HFFc6 (cell line): ENCODE measurements at places on chromosomes 3 and 15. TPM values are rescaled to one million over a fixed set of nuclear protein-coding genes. Genes with fewer than 3 reads are reported as not detected.

The RPL4 gene
- total RNA-seq = 2,759 to 2,947 TPM (median 2,843 TPM) in 3 replicates

GRCh38 chr15:63089260-63090043 is 32.2 kb upstream of the LACTB start:
- DNase-seq = peak; percentile 84

DNA sequence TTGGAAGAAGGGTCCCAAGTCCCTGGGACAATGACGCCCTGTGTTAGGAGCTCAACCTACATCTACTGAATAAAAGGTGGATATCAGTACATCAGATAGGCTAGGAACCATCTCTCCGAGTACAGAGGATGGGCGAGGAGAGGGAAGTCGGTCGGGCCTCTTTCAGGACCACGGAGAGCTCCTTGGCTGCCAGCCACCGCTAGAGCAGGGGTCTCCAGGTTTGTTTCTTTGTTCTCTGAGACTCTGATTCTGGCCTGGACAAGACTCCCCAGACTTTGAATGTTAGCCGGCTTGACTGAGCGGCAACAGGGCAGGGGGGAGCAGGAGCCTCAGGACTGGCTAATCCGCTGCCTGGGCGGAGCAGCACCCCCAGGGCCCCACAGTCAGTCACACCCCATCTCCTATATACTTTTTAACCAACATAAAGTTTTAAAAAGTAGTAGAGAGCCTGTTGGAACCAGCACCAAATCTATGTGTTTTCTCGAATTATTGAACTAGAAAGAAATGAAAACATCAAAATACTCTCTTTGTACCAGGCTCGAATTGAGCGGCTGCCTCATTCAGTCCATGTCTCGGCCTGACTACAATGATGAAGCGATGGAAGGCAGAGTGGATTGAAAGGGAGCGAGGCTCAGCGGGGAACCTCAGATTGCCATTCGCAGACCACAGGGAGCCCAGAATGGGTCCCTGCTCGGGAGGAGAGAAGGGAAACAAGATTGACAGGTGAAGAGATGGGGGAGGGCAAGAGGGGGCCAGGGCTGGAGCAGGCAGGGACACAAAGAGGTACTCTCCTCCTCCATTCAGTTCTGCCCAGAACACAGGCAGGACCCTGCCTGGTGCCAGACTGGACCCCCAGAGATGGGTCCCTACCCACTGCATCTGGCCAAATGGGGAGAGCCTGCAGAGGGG is 131.6 kb downstream of the TPRA1 start:
- DNase-seq = no peak

The ABI3BP gene
- 10.1 and 22.6 TPM in 2 replicates for total RNA-seq

DNA sequence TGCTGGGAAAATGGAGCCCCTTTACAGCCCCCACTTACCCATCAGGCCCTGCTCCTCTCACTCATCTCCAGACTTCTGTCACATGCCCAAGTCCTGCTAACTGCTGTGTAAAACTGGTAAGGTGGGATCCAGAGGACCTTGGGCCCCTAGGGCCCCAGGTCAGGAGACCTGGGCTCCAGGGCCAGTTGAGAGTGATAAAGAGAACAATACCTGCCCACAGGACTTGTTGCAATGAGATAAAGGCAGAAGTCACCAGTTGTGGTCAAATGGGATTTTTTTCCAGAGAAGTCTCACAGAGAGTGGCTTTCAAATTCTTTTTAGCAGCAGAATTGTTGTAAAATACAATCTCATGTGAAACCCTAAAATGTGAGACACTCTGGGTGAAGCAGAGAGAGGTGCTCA is 753 bp downstream of the FURIN start:
- no peak for DNase-seq

DNA sequence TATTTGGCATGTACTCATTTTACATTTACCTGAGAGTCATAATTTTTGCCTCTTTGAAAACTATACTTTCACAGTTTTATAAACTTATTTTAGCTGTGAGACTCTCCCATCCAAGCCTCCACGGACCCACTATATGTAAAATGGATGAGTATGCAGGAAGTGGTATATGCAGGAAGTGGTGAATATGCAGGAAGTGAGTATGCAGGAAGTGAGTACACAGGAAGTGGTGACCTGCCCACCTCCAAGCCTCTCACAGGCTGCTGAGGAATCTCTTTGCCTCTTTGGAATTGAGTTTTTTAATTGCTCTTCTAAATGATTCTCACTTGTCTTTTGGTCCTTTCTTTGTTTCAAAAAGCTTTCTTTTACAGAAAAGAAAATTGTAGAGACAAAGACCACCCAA is 85.2 kb downstream of the KBTBD8 start:
- no peak for DNase-seq

GRCh38 chr3:37250435-37250834 is 76.1 kb upstream of the LRRFIP2 start:
- DNase-seq = no peak

- no peak for DNase-seq
These were observed 4.2 kb upstream of the PLEKHO2 start for GRCh38 chr15:64837502-64837901.

The ZKSCAN7 gene
- total RNA-seq = 0.37 to 1.2 TPM (median 0.59 TPM) in 3 replicates

- DNase-seq = no peak
These were observed 7.9 kb downstream of the FAM162A start for GRCh38 chr3:122391681-122392446.

- no peak for DNase-seq
These were observed 89.0 kb downstream of the NFKBIZ start for GRCh38 chr3:101938262-101938847.

The COMMD2 gene
- total RNA-seq = 25.0 to 33.6 TPM (median 32.5 TPM) in 3 replicates

- DNase-seq = no peak
These were observed 10.3 kb upstream of the LRRC31 start for GRCh38 chr3:169879845-169880575.

DNA sequence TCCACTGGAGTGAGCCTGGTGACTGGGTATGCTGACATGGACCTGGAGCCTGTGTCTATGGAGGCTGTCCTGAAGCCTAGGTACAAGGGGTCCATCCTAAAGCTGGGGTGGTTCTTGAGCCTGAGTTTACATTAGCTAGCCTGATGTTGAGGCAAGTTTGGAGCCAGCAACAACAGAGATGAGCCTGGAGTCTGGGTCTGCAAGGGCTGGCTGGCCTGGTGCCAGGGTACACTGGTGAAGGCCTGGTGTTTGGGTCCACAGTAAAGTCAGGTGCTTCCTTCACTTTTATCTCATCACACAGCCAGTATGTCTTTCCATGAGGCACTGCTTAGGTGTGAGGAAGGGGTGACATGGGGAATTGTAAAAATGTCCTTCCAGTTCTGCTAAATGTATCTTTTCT is 49.5 kb downstream of the TP63 start:
- DNase-seq = no peak
